ENCODE measurements at places on chromosomes 2 and 18.

DNA sequence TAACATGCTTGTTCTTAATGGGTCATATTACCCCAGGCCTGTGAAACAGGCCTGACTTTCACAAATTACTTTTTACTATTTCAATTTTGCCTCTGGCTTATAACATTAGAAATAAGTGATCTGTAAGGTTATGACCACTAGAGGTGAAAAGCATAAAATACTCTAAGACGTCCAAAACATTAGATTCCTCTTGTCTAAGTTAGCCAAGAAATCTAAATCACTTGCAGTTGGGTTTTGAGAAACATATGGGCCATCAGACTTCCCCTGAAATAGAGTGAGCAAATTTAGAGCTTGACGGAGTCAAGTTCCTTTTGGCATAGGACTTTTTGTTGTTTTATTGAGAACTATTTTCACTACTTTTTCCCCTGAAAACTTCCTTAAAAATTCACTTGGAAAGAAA lies 32.7 kb upstream of the RIT2 start:
- no peak for DNase-seq

DNA sequence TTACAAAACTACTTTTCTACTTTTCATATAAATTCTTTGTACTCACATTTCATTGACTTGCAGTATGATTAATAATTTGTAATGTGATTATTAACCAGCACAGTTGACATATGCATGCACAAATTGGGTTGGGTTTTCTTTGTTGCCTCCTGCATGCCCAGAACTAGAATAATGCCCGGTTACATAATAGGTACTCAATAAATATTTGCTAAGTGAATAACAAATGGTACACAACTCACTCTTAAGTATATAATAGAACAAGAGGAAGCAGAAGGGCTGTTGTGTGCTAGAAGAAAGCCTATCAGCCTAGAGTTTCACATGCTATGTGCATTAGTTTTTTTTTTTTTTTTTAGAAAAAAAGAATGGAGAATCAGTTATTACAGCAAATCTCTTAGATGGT lies 9.3 kb downstream of the RDH14 start:
- no peak for DNase-seq

DNA sequence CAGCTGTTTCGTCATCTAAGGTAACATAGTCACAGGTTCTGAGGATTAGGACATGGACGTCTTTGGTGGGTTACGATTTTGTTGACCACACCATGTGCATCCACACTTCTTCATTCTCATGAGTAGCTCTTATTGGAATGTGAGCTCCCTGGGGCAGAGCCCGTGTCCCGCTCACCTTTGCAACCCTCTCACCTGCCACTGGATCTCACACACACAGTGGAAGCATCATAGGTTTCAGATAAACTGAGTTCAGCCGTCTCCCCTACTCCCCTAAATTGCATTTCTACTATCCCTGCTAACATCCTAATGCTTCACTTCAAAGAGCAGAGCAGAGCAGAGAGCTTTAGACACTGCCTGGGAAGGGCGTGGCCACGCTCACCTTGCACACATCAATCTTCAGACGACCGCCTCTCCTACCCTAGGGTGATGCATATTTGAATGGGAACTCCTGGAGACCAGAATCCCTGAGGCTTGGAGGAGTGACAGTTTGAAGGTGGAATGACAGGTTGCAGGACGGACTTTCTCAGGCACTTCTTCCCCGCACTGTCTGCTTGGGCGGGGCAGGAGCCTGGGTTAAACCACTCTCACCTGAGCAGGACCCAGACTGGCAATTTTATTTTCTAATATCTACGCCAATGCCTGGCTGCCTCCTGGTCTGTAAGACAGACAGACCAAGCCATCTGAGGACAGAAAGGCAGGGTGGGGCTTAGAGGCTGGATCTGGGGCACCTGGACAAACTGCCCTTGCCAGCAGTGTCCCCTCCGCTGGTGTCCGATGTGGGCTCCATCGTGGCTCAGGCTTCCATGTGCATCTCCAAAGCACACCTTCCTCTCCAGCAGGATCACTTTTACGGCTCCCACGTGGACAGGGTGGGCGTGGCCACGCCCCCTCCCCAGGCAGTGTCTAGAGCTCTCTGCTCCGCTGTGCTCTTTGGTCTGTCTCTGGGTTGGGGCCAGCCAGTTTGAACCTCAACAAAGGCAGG lies 229.5 kb upstream of the COPS8 start:
- DNase-seq, result no peak

DNA sequence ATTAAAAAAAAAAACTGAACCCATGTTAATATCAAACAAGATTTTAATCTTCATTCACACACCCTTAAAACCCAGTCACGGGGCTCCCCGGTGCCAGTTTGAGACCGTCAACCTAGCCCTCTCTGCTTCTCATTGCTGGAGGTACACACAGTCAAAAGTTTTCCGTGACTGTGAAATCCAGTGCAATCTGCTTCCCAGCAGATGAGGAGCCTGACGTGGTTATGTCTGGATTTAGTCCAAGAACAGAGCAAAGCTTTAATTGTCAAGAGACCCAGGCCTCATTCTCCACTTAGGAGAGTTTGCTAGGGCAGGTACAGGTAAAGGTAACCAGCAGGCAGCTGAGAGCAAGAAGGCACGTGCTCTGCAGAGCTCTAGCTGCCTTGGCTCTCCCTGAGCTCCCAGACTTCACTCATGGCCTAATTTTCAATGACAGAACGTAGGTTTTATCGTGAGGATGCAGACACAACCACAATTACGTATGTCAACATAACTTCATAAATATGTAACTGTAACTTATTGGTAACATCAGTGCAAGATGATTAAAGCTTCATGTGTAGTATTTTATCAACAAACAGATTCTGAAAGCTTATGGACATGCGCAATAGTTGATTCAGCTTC lies 56.3 kb downstream of the SLC16A14 start:
- no peak for DNase-seq

DNA sequence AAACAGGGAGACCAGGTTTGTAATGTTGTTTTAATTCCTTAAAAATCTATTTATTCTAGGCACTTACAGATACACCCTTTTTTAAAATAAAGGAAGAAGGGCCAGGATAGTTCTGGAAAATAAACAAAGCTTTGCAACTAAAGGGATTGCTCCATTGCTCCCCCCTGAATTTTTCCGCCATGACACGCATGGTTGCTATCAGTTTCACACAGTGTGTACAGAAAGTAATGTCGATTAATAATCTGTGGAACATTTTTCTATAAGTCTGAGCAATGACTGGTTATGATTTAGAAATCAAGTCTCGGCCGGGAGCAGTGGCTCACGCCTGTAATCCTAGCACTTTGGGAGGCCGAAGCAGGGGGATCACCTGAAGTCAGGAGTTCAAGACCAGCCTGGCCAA lies 90.8 kb downstream of the GAREM1 start:
- DNase-seq, result no peak

- no peak for DNase-seq
Measured at GRCh38 chr2:177432703-177433102, 40.1 kb downstream of the AGPS start.

GRCh38 chr2:12488352-12489318 lies 228.1 kb upstream of the TRIB2 start:
- peak; percentile 61 for DNase-seq

DNA sequence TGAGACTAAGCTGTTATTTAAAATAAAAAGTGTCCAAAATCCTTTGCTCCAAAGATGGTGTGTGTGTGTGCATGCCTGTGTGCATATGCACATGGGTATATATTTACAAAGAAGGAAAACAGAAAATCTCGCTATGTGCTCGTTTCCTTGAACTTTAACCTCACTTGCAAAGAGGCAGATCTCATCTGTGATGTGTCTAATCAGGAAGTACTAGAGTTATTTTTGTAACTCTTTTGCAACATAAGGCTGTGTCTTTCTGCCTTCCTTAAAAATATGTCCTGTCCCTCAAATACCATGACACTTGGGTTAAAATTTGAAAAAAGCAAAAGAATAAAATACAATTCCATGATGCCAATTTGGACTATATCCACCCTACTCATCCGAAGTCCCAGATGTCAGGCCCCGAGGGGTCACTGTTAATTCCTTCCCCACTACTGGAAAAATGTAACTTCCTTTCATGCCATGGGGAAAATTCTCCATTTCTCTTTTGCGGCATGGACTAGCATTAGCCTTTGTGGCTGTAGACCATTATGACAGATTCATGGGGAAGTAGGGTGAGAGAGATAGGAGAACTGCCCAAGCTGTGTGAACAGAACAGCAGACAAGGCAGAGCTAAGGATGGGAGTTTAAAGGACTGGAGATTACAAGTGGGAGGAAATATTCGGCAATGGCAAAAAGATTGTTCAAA lies 191.3 kb downstream of the MYO1B start:
- DNase-seq, result no peak

- DNase-seq, result no peak
Measured at GRCh38 chr2:183759033-183759432, 634.8 kb downstream of the NUP35 start.

DNA sequence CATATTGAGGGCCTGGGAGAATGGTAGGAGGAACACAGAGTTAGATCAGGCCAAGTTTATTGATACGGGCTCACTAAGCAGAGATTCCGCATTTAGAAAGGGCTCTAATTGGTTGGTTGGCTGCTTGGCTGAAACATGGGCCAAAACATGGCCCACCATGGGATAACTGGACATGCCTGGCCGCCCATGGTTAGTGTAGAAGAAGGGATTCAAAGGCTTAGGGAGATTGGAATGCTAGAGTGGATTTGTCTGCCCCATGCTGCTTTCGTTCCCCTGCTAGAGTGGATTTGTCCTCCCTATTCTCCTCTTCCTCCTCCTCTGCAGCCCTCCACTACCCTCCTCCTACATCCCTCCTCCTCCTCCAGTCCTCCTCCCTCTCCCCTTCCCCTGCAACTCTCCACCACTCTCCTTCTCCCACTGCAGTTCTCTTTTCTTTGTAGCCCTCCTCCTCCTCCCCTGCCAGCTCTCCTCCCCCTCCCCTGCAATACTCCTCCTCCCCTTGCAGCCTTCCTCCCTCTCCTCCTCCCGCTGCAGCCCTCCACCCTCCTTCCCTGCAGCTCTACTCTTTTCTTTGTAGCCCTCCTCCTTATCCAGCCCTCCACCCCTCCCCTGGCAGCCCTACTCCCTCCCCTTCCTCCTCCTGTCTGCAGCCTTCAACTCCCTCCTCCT lies 17.2 kb downstream of the BOK start:
- no peak for DNase-seq

DNA sequence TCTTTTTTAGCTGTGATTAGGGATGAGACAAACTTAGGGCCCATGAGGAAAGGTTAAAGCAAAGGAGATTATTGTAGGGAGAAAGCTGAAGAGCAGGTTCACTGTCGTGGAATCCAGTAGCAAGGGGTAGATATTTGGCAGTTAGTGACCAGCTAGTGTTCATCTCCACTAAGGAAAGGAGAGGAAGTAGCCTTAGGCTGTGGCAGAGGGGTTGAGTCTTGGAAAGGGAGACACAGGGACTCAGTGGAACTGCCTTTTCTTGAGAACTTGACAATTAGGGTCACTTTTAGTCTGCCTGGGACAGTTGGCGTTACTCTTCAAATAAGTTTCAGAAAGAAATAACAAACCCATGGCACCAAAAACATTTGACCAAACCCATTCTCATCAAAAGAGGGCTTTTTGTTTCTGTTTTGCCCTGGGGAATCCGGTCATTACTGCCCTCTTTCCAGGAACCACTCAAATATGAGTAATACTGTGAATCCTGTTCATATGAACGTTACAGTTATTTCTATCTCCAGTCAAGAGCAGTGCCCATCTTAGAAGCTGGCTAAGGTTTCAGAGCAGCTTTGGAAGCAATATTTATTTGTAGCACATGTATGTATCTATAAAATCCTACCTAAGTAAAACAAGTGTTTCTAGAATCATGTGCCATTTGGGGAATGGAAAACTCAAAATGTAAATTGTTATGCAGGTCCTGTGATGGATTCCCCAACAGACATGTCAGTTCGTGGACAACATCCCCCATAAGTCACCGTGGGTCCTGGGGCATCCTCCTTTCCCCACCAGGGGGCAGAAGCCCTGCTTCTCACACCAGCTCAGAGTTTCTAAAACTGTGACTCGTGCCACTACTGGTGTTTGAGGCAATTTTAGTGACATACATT lies 77.3 kb upstream of the PHLPP1 start:
- DNase-seq, result peak; percentile 52

DNA sequence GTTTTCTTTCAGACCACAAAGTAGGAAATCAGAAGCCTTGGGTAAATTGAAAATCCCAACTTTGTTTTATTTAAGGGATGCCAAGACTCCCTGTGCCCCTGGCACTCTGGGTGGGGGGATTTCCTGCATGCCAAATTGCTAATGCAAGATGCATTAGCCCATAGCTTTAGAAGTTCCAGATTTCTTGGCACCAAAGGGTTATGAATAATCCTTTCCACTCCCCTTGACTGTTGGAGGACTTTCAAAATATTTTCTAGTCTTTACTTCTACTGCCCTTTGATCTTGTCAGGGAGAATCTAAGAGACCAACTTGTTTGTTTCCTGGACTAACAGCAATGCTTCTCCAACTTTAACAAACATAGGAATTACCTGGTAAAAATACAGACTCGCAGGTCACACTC lies 81.8 kb upstream of the TGIF1 start:
- no peak for DNase-seq

DNA sequence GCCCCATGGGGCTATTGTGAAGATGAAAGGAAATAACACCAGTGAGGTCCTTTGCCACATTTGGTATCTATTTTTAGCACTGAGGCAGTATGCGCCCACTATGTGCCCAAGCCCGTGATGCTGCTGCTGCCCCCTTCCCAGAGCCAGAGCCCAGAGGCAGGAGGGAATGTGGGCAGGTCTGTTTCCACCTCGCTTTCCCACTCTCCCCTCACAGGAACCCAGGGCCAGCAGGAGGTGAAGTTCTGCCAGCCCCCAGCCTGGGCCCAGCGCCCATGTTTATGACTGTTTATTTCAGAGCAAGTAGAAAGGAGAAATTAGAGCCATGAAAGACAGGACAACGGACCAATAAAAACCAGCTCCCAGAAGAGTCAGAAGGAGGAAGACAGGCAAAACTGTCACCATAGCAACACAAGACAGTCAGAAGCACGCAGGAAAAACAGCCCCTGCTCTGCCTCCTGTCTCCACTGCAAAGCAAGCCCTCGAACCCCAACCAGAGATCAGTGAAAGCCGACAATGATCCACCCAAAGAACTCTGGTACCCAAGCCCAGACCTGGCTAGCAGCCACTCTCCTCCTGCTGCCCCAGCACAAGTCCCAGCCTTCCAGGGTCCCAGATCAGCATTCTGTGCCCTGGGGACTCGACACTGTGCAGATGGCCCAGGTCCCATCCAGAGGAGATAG lies 1.4 kb downstream of the CYRIA start:
- DNase-seq, result peak; percentile 43

- DNase-seq, result no peak
Measured at GRCh38 chr2:119431976-119432850, 559 bp downstream of the TMEM37 start.

- DNase-seq, result no peak
Measured at GRCh38 chr18:49491534-49491856, 4.5 kb upstream of the C18orf32 start.

GRCh38 chr2:75641587-75641986 lies 5.0 kb upstream of the MRPL19 start:
- DNase-seq, result no peak

Measured in CD4-positive, alpha-beta T cell treated with Interleukin-17A for 1 hour (primary cell).